ENCODE measurements at places on chromosomes 16 and 17.

GRCh38 chr17:48442819-48443218 lies 12.8 kb upstream of the SKAP1 start:
- no peak for DNase-seq

DNA sequence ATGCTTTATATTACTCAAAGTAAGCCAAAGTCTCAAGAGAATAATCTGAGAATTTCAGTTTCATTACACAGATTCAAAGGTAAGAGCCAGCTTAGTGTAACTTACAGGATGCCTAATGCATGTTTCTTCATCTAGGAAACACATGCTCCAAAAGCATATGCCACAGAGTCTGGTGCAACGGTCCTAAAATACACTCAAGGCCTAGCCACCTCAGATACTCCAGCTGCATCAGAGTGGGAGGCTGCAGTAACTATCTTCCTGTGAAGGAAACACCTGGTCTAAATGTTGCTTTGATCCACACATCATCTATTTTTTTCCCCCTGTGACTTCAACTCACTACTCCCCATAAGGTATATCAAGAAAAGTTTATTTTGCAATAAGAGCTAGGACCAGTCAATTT lies 51.6 kb upstream of the CORO6 start:
- DNase-seq: no peak

DNA sequence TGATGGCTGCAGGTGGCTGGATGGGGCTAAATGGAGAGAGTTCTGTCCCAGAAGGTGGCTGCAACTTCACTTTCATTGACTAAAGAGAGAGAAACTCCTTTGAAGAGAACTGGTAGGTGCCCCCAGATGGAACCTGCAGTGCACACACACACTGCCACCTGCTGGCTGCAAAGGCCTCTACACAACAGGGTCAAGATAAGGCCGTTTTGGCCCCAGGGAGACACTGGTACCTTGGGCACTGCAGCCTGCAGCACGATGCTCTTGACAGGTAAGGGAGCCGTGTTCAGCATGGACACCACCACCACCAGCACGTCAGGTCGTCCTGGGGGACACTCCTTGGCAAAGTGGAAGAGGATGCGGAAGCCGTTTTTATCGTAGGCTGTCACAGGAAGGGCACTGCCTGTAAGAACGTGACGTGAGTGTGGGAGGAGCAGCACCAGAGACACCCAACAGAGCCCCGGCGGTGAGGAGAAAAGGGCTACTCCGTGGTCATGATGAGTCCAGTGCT lies 22.7 kb downstream of the GGA3 start:
- DNase-seq: peak; percentile 84

- DNase-seq: no peak
Measured at GRCh38 chr16:47069313-47069712, 74.4 kb downstream of the NETO2 start.

DNA sequence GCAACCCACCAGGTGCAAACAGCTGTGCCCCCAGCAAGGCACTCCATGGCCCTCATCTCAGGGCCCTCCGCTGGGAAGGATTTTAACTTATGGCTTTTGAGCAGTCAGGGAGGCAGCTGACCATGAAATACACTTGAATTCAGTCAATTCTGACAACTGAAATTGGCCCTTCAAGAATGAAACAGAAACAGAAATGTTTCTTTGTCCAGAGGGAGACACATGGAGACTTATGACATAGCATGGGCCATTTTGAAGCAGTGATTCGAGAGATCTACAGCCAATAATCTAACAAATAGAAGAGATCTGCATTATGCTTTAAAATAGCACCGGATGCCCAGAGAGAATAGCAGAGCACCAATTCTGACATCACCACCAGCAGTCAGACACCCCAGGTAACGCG lies 7.5 kb downstream of the CACNG1 start:
- no peak for DNase-seq

DNA sequence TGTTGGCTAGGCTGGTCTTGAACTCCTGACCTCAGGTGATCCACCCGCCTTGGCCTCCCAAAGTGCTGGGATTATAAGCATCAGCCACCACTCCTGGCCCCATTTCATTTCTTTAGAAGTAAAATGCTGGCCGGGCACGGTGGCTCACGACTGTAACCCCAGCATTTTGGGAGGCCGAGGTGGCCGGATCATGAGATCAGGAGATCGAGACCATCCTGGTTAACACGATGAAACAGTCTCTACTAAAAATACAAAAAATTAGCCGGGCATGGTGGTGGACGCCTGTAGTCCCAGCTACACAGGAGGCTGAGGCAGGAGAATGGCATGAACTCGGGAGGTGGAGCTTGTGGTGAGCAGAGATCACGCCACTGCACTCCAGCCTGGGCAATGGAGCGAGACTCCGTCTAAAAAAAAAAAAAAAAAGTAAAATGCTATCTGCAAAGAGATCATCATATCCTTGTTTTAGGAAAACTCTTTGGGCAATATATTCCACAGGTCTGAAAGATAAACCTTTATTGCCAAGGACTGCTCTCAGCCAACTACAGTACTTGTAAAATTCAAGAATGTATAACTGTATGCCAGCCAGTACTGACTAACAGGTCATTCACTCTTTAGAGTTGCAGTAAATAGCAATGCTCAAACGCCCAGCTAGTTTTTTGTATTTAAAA lies 3.8 kb downstream of the GJC1 start:
- DNase-seq: no peak

GRCh38 chr17:7221278-7222092 lies 1.7 kb downstream of the ACADVL start:
- DNase-seq: no peak

GRCh38 chr17:47077576-47077975 lies 98.5 kb upstream of the RPRML start:
- DNase-seq: no peak

- DNase-seq: no peak
Measured at GRCh38 chr16:52446080-52446479, 100.9 kb downstream of the TOX3 start.

GRCh38 chr16:31700200-31700529 lies 172.5 kb downstream of the AHSP start:
- DNase-seq: peak; percentile 70

- no peak for DNase-seq
Measured at GRCh38 chr17:43015579-43015978, 6.6 kb downstream of the VAT1 start.

- DNase-seq: no peak
Measured at GRCh38 chr17:82045936-82046484, 5.6 kb downstream of the RFNG start.

GRCh38 chr16:79593074-79593531 lies 7.4 kb downstream of the MAF start:
- DNase-seq: no peak

GRCh38 chr17:8785547-8786413 lies 13.4 kb downstream of the MFSD6L start:
- DNase-seq: peak; percentile 82

DNA sequence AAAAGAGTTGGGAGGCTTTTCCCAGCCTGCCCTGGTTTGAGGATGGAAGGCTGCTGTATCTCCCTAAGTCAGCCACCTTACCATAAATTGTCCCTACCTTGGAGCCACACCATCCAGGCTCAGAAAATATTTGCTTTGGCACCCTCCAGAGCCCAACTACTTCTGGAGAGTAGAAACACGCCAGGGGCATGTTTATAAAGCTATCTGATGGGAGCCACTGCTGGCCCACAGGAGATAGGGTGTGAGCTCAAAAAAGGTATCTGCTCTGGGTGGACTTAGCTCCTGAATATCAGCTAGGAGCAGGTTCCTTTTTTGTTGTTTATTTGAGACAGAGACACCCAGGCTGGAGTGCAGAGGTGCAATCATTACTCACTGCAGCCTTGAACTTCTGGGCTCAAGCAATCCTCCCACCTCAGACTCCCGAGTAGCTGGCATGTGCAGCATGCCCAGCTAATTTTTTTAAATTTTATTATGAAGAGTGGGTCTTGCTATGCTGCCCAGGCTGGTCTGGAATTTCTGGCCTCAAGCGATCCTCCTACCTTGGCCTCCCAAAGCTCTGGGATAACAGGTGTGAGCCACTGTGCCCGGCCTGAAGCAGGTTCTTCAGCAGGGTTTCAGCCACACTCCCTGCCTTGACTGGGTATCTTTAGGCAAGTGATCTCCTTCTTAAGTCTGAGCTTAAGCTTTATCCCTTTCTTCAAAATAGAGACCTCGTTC lies 147.1 kb downstream of the SALL1 start:
- DNase-seq: no peak

GRCh38 chr17:75552425-75553294 lies 27.2 kb downstream of the LLGL2 start:
- no peak for DNase-seq

DNA sequence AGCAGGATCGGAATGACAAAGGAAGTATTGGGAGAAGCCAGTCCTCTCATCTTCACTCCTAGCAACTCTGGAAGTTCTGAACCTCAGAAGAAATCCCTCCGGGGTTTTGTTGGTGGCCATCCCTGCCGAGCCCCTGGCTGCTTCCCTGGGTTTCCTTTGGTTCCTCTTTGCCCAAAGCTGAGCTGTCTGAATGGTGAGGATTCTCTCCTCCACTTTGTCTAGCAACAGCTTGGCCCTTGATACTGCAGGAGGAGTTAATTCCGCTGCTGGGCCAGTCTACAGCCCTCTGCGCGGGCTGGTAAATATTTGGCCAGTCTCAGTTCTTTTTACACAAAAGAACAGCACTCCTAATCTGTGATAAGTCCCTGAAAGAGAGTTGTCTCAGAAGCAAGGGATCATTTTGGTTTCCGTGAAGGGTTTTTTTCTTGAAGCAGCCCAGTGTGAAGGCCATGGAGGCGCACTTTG lies 170.9 kb downstream of the RAB11FIP4 start:
- no peak for DNase-seq

DNA sequence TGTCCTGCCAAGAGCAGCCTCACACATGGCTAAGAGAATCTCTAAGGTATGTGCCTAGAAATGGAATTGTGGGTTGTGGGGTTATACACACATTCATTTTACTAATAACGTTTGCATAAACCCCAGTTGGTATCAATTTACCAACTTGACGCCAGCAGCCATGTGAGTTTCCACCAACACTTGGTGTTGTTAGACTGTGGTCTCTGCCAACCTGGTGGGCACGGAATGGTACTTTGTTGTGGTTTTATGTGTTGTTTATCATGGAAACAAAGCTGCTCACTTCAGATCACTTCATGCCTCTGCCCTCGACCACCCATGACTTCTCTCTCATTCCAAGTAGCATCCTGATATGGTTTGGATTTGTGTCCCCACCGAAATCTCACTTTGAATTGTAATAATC lies 152.0 kb upstream of the CDC42EP4 start:
- DNase-seq: no peak

DNA sequence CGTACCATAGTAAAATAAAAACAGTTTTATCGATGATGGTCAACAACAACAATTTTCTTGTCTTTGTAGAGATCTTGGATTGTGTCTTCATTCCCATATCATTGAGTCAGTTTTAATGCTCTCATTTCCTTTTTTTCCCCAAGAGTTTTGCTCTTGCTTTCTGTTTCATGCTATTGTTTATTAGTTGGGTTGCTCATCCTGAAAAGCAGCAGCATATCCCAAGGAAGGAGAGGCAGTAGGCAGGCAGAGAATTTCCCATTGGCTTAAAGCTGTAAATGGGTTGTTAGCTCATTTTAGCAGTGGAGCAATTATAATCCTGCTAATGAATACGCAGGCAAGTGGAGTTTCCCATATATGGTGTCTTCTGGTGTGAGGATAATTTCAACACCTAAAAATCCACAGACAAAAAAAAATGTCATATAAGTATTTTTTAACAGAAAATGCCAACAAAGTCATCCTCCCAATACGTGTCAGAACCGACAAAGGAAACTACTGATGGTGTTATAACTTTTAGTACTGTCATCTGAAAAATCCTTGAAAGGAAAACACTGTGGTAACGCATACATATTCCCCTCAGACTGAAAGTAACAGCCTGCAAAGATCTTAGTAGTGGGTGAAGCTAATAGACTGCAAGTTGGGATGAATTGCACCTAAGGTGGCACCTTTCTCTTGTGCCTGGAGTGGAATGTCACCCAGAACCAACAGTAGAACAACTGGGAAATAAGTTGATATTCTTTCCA lies 218.3 kb downstream of the FTO start:
- no peak for DNase-seq

DNA sequence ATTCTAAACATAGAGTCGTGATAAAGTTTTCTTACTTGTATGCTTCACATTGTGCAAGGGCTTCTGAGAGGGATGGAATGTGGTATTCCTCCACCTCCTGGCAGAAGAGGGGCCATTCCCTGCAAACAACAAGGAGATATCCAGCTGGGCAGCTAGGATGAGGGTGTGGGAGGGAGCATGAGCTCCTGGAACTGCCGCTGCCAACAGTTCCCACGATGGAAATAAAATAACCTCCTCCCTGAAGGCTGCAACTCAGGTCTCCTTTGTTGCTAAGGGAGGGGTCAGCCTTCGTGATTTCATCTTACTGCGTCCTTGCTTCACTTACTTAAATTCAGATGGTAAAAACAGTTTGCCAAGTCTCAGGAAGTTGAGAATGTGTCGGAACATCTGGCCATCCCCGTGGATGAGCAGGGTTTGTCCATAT lies 15.6 kb downstream of the PLEKHG4 start:
- DNase-seq: peak; percentile 70

GRCh38 chr16:81837312-81837751 lies 58.2 kb downstream of the PLCG2 start:
- no peak for DNase-seq

- DNase-seq: no peak
Measured at GRCh38 chr16:2597560-2597902, 59.7 kb downstream of the PDPK1 start.

GRCh38 chr16:11913425-11914079 lies 2.2 kb downstream of the GSPT1 start:
- peak; percentile 12 for DNase-seq

GRCh38 chr16:16817196-16817595 lies 438.3 kb downstream of the NPIPA7 start:
- no peak for DNase-seq

- DNase-seq: no peak
Measured at GRCh38 chr17:75589919-75590303, 2.3 kb downstream of the MYO15B start.

- DNase-seq: no peak
Measured at GRCh38 chr17:46928467-46929261, 5.7 kb downstream of the GOSR2 start.

GRCh38 chr17:74429604-74430384 lies 2.1 kb upstream of the GPRC5C start:
- DNase-seq: no peak

- DNase-seq: peak; percentile 20
Measured at GRCh38 chr17:41308251-41308917, 725 bp downstream of the KRTAP16-1 start.

- no peak for DNase-seq
Measured at GRCh38 chr16:58265480-58266052, 29.3 kb downstream of the PRSS54 start.
